ENCODE measurements at places on chromosomes 5 and 9.

DNA sequence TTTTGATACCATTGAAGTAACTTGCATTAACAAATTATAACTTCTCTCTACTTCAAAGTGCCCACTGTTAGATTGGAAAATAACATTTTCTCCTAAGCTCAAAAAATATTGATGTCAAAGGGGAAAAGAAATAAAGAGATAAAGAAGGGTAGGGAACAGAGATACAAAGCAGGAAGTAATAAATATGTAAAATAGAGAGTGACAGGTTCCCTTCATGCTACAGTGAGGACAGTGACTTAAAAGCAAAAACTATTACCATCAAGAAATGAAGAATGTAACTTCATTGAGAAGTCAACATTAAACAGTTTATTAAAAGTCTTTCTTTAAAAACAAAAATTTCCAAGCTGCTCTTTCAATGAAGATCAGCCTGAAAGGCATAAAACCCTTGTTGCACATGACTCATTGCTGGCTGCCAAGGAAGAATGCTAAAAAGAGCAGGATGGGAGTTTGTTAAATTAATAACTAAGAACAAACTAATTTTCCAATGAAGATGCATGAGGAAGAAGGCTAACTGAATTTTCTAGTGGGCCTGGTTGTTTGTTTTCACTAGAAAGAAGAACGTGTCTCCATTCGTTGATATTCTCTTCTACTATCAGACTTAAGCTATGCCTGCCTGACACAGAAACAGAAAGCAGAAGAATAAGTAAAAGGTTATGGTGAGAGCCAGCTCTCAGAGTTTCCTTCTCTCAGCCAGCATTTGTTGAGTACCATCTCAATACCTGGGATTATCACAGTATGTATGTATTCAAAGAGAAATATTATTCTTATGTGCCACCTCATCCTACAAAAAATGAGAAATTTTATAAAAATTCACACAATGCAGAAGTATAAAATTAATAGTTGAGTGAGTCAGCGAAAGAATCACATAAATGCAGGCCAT is 197.8 kb upstream of the NREP start:
- no peak for DNase-seq

DNA sequence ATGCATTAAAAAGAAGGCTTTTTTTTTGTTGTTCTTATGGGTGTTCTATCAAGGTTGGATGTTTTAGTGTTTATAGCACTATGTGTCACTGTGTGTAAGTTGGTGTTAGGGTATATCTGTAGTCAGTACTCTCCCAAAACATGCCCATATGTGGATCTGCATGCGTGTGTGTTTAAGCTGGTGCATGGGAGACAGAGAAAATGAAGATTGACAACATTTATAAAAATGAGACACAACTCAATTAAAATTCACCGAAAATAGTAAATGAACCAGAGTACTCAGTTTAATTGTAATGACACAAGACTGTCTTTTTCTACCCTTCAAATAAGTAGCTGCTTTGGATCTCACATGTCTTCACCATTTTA is 323.4 kb downstream of the TMEM161B start:
- no peak for DNase-seq

GRCh38 chr9:84079994-84080393 is 99.4 kb downstream of the RMI1 start:
- no peak for DNase-seq

DNA sequence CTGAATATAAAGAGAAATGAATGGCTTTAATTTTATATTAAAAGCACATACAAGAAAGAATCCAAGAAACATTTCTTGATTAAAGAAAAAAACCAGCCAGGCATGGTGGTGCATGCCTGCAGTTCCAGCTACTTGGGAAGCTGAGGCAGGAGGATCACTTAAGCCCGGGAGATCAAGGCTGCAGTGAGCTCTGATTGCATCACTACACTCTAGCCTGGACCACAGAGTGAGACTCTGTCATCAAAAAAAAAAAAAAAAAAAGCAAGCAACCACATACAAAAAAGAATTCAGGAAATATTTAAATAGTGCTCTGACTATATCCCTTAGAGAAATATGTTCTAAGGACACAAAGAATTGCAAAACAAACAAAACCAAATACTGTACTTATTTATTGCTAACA is 2.5 kb upstream of the PLAC8L1 start:
- DNase-seq = no peak

DNA sequence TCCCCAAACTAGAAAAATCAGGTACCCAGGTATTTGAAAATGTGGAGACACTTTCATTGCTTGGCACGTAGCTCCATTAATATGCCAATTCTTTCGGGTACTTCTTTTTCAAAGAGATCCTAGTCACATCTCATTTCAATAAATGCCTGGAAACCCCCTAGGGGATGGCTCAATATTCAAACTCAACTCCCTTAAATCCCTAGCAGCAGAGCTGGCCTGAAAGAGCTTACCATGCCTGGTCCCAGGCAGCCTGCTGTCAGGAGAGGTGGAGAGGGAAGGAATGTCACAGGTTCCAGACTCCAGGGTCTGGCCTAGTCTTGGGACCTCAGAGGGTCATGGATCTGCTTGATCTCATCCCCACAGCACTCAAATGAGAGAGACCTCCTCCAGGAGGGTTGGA is 187.1 kb downstream of the SPOCK1 start:
- no peak for DNase-seq

- DNase-seq = no peak
Observed at GRCh38 chr5:59356813-59357380, 536.6 kb downstream of the PDE4D start.

DNA sequence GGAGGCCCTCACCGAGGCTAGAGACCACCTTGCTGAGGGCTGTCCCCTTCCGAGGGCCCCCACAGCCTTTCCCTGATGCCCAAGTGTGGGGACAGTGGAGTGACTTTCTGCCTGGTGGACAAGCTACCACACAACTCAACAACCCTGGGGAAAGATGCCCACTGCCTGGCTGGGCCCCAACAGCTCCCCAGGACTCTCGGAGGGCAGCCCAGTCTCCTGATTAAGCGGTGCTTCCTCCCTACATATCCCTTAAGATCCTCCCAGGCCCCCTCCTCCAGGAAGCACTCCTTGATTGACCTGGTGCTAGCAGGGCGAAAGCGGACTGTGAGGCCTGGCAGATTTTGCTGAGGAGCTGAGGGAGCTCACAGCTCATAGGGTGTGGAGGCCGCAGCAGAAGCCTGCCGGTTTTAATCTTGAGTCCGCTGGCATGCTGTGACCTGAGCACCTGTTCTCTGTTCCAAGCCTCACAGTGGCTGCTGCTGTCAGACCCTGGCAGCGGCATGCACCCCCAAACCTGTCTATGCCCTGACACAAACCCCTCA is 2.2 kb downstream of the NSMF start:
- no peak for DNase-seq

DNA sequence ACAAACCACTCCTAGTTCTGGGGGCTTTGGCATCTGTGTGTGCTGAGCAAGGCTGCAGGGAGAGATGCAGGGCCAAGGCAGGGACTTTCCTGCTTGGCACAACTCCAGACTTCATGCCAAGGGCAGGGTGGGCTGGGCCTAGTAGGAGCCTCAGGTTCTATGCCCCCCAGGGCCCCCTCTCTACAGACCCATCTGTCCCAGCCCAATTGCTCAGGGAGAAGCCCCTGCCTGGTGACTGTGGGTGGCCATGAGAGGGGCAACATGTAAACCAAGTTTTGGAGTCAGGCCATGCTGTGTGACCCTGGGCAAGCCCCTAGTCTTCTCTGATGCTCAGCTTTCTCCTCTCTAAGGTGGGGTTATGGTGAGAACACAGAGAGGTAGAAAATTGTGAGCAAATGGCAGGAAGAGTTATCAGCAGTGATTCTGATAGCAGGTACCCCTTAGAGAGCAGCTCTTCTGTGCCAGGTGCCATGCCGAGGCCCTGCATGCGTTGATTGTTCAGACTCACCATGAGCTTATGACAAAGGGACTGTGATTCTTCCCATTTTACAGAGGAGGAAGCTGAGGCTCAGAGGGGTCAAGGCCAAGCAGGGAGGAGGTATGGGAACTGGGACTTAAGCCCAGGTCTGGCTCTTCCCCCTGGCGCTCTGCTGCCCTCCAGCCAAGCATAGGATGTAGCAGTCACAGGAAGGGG is 5.2 kb downstream of the OLFML2A start:
- no peak for DNase-seq

DNA sequence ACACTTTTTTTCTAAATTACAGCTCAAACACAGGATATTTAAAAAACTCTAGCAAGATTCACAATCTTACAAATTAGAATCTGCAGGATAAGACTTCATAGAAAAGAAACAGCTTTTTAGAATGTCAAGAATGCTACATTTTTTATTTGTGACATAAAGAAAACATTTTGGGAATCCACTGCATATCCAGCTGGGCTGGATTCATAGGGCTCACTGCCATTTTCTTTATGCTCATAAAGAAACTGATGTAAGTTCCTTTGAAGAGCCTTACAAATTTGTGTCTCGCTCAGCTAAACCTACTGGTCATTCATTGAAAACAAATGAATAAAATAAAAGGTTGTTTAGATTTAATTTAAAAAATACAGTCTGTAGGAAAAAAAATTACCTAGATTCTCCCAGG is 332.3 kb downstream of the TRPM3 start:
- DNase-seq = no peak

- DNase-seq = no peak
Observed at GRCh38 chr5:175257128-175257846, 186.7 kb downstream of the DRD1 start.

- no peak for DNase-seq
Observed at GRCh38 chr5:176675676-176676360, 28.5 kb downstream of the TSPAN17 start.

DNA sequence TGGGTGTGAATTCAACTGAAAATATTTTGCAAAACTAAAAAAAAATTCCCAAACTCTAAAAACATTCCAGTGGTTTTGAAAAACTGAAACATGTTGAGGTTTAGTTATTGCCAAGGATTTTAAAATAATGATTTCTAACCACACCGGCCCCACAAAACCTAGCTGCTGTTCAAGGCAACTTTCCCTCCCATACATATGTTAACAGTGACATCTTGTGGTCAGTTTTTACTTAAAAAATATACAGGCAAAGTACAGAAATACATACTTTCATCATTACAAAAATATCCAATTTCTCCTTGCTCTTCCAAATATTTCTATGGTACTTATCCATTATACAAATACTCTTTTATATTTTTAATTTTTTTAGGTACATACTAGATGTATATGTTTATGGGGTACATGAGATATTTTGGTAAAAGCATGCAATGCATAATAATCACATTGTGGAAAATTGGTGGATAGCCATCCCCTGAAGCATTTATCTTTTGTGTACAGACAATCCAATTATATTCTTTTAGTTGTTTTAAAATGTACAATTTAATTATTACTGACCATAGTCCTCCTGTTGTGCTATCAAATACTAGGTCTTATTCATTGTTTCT is 34.4 kb upstream of the MRPS30 start:
- no peak for DNase-seq

- no peak for DNase-seq
Observed at GRCh38 chr5:32618962-32619361, 33.6 kb downstream of the SUB1 start.

- no peak for DNase-seq
Observed at GRCh38 chr5:72605632-72606031, 98.4 kb upstream of the ZNF366 start.

- DNase-seq = no peak
Observed at GRCh38 chr5:77353251-77353650, 138.9 kb downstream of the WDR41 start.

DNA sequence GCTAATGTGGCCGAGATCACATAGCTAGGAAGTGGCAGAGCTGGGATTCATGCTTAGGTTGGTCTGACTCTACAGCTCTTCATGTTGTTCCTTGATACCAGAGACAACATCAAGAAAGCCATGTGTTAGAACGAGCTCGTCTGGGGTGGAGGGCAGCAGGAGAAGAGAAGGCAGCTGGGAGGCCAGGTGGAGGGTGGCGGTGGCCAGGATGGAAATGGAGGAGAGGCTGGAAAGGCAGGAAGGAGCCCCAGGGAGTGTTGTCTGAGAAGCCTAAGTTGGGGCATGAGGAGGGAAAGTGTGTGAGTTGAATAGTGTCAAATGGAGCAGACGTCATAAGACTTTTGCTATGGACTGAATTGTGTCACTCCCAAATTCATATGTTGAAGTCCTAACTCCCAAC is 315.3 kb downstream of the GADD45G start:
- DNase-seq = no peak

- DNase-seq = no peak
Observed at GRCh38 chr9:85216601-85217000, 525.2 kb downstream of the AGTPBP1 start.

DNA sequence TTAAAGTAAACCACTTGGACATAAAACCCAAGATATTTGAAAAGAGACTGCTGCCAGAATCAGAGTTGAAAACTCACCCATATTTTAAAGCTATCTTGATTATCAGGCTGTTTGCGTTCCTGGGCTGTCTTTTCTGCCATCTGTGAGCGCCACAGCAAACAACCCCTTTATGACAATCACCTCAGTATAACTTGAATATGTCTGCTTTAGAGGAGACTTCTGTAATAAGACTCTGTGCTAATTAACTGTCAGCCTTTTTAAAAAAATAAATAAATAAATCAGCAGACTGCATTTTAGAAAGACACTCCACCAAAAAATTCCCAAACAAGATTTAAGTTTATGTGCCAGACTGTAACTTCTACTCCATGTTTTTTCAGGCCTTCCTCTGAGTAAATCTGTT is 375.7 kb upstream of the CCNH start:
- DNase-seq = no peak

- no peak for DNase-seq
Observed at GRCh38 chr9:76542360-76542759, 83.4 kb downstream of the GCNT1 start.

GRCh38 chr9:122180633-122181032 is 20.9 kb downstream of the MORN5 start:
- no peak for DNase-seq

DNA sequence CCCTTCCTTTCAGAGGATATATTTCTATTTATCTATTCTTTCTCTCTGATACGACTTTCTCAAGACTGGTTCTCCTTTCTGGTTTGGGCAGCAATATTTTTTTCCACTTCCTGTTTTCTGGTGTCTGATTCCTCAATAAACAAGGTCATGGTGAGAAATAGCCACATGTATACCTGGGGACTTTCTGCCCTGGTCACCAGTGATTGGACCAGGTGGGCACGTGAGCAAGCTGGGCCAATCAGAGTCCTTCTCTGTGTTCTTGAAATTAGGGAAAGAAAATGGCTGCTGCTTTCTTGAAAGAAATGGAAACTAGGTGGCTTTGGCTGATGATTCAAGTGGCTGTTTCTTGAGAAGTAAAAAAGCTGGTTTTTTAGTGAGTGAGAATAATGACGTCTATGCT is 18.4 kb upstream of the GSN start:
- DNase-seq = no peak

DNA sequence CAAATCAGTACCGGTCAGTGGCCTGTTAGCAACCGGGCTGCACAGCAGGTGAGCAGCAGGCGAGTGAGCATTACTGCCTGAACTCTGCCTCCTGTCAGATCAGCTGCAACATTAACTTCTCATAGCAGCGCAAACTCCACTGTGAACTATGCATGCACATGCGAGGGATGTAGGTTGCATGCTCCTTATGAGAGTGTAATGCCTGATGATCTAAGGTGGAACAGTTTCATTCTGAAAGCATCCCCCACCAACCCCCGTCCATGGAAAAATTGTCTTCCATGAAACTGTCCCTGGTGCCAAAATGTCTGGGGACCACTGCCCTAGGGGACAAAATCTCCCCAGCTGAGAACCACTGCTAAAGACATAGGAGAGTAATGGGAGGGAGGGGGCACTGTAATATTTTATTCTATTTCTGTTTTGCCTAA is 51.1 kb downstream of the P4HA2 start:
- no peak for DNase-seq
